ENCODE measurements at places on chromosomes 11 and 22. TPM values are rescaled to one million over a fixed set of nuclear protein-coding genes. Genes with fewer than 3 reads are reported as not detected.
A peak's percentile ranks its signal among the peaks of the same experiment; 100 is the strongest.

- DNase-seq: peak; percentile 44
Measured at GRCh38 chr22:17896586-17896985, 122.3 kb upstream of the BID start.

DNA sequence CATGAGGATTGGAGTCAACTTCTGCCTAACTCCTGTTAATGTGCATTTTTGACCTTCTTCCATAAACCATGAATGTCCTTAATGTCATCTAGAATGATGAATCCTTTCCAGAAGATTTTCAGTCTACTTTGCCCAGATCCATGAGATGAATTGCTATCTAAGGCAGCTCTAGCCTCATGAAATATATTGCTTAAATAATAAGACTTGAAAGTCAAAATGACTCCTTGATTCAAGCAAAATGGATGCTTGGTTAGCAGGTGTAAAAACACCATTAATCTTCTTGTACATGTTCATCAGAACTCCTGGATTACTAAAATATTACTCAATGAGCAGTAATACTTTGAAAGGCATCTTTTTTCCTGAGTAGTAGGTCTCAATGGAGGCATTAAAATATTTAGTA lies 238.5 kb upstream of the ZC3H12C start:
- no peak for DNase-seq

The HSPB2 gene
- polyA plus RNA-seq: not detected

The TRIM34 gene
- 6.1 TPM for polyA plus RNA-seq

DNA sequence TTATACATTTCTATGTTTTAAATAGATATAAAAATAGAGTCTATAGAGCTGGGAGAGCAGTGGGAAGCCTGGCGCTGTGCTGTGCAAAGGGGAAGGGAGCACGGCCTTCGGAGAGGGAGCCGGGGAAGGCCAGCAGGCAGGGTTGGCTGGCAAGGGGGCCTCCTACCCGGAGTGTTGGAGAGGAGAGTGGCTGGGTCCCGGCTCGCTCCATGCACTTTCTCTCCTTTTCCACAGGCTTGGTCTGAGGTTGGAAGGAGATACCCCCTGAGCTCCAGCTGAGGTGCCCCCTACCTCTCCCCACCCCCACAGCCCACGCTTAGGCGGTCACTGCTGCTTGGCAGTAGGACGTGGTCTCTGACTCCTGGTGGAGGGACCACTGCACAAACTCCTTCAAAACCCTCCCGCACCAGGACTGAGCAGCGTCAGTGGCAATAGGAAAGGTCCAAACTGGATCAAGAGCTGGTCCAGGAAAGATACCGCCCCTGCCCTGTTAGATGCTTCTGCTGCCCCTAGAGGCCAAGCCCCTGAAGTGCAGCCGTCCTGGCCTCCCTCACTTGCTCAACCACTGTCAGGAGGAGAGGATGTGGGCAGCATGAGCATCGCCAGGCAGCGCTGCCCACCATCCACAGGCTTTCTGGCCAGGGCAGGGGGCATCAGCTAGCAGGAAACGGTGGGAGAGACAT lies 52.9 kb downstream of the SYT13 start:
- peak; percentile 93 for DNase-seq

The DESI1 gene
- 13.9 TPM for polyA plus RNA-seq

DNA sequence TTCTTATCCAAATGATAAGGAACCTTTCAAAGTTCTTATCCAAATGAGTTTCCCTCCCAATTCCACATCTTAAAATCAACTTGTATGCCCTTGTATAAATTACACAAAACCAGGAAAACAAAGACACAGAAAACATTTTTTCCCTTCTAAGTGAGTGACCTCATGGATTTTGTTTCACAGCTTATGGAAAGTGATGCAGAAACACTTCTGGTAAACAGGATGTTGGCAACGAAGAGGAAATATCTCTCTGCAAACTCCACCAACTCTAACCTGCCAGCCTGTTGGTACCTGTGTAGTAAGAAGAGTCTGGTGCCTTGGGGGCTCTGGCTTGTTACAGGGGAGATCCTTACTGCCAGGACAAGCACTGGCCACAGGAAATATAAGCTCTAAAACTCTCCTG lies 57.0 kb downstream of the CELSR1 start:
- no peak for DNase-seq

GRCh38 chr11:80638296-80638695 lies 1197.5 kb upstream of the TENM4 start:
- no peak for DNase-seq

DNA sequence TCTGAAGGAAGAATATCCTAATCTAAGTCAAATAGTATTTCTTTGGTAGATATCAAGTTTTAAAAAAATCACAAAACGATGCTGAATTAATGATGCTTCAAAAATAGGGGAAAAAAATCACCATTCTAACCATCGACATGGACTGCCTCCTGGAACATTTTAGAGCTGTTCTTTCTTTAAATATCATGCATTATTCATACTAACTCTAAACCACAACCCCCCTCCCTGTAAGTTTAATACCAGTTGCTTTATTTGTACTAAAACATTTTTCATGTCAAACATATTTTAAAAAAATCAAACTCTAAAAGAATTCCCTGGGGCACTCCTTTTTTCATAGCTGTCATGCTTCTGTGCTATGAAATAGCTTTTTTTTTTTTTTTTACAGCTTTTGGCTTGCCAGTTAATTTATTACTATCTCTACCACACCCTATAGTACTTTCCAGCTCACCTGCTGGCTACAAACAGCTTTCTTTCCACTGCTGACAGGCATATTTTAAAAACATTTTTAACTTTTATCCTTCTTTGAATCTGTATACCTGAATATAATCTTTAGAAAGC lies 256.9 kb downstream of the SOX6 start:
- no peak for DNase-seq

GRCh38 chr22:47012589-47013370 lies 250.3 kb downstream of the TBC1D22A start:
- no peak for DNase-seq

DNA sequence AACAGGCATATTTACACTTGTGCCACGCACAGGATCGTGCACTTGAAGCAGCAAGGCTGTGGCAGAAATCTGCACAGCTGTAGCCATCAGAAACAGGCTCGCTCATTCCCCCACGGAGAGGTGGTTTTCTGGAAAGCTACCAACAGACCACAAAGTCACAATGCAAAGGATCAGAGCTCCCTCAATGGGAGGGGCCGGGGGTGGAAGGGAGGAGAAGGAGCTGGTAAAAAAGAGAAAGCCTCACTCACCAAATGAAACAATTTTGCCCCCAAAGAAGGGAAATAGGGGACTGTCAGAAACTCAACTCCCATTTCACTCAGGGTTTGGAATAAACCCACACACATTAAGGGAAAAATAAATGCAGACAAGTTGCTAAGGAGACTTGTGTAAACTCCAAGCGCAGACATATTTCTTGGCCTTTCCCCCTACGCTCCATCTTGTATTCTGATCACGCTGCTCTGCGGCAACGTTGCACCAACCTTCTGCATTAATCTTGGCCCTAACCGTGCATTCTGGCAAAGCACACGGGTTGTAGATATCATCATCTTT lies 43.2 kb upstream of the BLID start:
- DNase-seq: peak; percentile 23

DNA sequence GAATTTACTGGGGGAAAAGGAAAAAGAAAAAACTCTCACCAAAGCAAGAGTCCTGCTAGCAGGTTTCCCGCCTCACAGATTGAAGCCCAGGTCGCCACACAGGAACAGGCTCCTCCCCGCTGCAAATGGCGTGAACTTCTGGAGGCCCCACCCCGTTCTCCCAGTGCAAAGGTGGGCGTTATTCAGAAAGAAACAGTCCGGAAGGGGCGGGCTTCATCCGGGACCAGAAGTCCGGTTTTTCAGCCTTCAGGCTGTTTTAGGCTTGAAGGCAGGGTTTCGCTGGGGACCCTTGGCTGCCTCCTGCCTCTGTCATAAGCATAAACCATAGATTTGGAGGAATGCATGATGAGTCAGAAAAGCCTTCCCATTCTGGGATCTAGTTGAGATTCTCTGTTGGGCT lies 148.3 kb upstream of the POU2AF2 start:
- no peak for DNase-seq

The NLRP6 gene
- not detected for polyA plus RNA-seq

The EMID1 gene
- 0.35 TPM for polyA plus RNA-seq

DNA sequence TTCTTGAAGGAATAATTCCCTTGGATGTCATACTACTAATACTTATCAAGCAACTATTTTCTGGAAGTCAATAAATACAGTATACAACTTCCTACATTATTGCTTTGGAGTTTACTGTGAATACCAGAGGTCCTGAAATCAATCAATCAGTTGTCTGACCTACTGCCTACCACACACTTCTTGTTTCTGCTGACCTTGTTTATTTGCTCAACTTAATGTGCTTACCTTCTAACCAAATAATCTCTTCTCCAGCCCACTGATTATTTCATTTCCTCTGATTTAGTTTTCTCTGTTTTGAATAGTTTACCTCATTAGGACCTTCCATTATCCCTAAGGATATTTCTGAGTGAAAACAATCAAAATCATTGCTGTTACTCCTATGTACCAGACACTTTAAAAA lies 523.6 kb upstream of the ARHGAP42 start:
- no peak for DNase-seq

The P2RX3 gene
- not detected for polyA plus RNA-seq

- DNase-seq: no peak
Measured at GRCh38 chr11:93080146-93080759, 110.8 kb downstream of the MTNR1B start.

DNA sequence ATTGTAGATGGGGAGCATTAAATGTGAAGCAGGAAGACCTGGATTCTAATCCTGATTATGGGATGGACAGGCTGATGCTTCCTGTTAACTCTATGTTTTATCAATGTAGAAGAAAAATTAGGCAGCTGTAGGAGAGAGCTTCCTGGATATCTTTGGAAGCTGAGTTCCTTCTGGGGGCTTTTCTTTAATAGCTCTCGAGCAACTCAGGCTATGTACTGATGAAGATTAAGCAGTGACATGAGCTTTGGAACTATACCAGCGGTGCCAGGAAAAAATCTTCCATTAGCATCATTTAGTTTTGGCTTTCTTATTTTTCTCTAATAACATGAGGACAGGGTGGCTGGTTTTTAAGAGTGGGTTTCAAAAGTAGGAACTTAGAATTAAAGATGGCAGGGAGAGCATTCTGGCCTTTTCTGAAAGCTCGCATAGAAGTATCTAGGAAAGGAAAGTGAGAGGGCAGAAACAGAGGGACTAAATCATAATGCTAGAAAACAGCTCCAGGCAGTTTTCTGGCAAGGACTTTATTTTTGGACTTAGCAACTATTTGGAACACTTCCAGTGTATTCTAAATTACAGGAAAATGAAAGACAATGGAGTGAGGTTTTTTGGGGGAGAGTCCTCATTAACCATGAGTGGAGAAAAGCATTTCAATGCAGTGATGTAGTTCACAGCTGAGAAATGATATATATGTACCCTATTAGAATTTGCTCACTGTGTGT lies 69.2 kb upstream of the RRM1 start:
- no peak for DNase-seq

- no peak for DNase-seq
Measured at GRCh38 chr11:82606738-82607137, 126.9 kb downstream of the FAM181B start.

The MEN1 gene
- polyA plus RNA-seq: 34.7 TPM

DNA sequence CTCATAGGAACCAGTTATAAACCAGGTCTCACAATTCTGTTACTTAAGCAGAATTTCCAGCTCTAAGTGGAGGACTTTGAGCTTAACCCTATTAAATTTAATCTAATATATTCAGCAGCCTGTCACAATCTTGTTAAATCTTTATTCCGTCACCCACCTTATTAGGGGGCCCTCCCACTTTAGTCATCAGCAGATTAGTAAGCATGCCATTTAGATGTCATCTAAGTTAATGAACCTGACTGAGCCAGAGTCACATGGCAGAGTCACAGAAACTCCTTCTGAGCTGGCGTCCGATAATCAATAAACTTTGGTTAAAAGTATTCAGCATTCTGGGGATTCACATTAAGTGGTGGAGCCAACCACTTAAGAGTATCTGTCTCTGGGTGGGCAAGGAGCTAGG lies 35.1 kb downstream of the TTC12 start:
- no peak for DNase-seq

The F2 gene
- 3.0 TPM for polyA plus RNA-seq

The MYO7A gene
- 1.4 TPM for polyA plus RNA-seq

The TRIM6 gene
- 22.9 TPM for polyA plus RNA-seq

The CST6 gene
- not detected for polyA plus RNA-seq

The PRODH gene
- 1.5 TPM for polyA plus RNA-seq

The VPREB1 gene
- not detected for polyA plus RNA-seq

GRCh38 chr11:120499088-120499487 lies 12.5 kb upstream of the GRIK4 start:
- DNase-seq: no peak

DNA sequence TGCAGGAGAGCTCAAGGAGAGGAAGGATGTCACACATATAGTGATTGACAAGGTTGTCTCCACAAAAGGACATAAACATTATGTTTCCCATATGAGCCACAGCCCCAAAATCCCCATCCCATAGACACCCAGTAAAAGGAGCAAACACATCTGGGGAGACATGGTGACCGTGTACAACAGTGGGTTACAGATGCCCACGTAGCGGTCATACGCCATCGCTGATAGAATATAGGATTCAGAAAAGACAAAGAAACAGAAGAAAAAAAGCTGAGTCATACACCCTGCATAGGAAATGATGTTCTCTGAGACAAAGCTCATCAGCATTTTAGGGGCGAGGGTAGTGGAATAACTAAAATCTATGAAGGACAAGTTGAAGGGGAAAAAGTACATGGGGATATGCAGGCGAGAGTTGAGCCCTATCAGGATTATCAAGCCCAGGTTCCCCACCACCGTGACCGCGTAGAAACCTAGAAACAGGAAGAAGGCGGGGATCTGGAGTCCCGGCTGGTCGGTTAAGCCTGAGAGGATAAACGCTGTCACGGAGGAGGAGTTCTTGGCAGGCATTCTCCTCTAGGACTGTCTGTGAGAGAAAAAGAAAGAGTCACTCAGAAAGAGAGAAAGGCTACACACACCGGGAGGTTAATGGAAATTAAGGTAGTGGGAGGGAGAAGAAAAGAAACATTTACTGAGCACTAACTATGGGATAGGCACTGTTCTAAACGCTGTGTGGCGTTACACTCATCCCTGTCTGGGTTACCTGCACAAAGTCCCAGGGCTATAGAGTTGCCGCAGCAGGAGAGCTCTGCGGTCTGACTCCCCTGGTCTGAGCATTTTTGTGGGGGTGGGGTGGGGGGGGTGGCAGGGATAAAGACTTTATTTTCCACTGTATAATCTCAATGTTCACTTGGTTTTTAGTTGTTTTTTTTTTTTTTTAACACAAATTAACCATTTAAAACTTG lies 36.1 kb upstream of the OR8B8 start:
- peak; percentile 2 for DNase-seq

DNA sequence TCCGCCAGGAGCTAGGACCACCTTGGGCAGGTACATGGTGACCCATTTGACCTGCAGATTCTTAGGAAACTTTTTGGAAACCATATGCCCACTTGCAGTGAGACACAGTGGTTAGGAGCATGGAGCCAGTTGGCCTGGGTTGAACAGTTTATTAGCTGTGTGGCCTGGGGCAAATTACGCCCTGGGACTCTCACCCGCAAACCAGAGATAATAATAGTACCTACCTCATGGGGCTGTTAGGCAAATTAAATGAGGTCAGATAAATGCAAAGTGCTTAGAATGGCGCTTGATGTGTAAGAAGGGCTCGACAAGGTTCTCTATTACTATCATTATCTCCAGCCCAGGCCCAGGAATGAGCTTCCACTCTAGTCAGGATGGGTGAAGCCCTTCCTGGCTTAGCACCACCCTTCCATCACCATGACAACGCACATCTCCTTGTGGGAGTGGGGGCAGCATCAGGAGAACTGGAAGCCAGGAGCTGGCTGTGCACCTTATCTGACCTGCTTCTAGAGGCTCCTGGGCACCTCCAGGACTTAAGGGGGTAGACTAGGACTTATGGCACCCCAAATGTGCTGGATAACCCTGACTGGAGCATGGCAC lies 5.1 kb downstream of the SYT12 start:
- no peak for DNase-seq

- no peak for DNase-seq
Measured at GRCh38 chr11:27401833-27402316, 38.9 kb upstream of the CCDC34 start.

Data from A549 (cell line).